CD4-positive, alpha-beta T cell treated with Interleukin-15 for 4 hours (primary cell): ENCODE measurements at places on chromosomes 11 and 22.
A peak's percentile ranks its signal among the peaks of the same experiment; 100 is the strongest.

DNA sequence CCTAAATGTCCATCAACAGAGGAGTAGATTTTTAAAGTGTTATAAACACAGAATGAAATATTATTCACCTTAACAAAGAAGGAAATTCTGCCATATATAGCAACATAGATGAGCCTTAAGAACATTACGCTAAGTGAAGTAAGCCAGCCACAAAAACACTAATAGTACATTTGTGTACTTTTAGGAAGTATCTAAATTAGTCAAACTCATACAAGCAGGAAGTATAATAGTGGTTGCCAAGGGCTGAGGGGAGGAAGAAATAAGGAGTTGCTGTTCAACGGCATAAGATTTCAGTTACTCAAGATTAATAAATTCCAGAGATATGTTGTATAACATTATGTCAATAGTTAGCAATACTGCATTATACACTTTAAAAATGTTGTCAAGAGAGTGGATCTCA lies 181.7 kb upstream of the ZC3H12C start:
- no peak for DNase-seq

GRCh38 chr11:36376888-36377758 lies 81.0 kb downstream of the PRR5L start:
- DNase-seq = peak; percentile 68

GRCh38 chr11:9138133-9138453 lies 46.7 kb upstream of the SCUBE2 start:
- no peak for DNase-seq

GRCh38 chr22:28444659-28445058 lies 235.0 kb downstream of the TTC28 start:
- no peak for DNase-seq

DNA sequence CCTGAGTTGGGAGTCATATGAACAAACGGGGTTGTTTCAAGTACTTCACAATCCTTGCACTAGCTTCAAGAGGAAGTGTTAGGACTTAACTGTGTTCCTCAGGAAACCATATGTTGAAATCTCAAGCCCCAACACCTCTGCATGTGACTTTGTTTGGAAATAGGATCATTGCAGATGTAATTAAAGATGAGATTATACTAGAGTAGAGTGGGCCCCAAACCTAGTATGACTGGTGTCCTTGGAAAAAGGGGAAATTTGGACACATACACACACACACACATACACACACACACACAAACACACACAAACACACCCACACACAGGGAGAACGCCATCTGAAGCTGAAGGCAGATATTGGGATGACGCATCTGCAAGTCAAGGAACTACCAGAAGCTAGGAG lies 6.4 kb upstream of the CEP295 start:
- DNase-seq = no peak

GRCh38 chr11:12430351-12430750 lies 53.0 kb downstream of the PARVA start:
- no peak for DNase-seq
